Coronary artery (tissue), 2 donors: ENCODE measurements at places on chromosomes 12 and 14.

- no peak for DNase-seq
These were observed 9.2 kb downstream of the PLBD1 start for GRCh38 chr12:14558473-14558959.

- DNase-seq, result no peak
These were observed 57.9 kb downstream of the OTX2 start for GRCh38 chr14:56752428-56752827.

DNA sequence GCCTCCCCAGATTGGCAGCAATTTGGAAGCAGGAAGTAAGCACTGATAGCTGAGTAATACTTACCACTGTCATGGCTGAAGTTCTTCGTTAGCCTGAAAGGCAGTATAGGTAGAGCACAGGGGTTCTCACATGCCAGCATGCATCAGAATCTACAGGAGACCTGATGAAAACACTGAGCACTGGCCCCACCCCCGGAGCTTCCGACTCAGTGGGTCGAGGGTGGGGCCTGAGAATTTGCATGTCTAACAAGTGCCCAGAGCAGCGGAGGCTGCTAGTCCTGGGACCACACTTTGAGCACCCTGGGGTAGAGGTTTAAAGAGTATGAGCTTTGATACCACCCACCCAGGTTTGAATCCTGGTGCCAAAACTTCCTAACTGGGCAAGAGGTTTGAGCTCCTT is 89.6 kb downstream of the FBXW8 start:
- DNase-seq, result no peak

DNA sequence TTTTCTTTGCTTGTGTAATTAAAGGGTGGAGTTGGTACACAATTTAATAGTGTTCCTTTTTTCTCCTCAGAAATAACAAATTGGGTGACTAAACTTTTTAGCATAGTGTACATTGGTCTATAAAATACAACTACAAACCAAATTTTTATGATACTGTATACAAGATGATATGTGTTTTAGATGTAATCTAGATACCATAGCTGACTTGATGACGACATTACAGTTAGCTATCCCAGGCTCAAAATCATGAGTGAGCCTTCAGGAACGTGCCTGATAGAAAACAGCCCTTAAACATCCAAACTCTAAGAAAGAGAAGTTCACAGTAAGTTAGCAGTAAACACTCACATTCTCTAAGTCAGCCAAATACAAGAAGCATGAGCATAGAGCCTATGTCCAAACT is 99.0 kb upstream of the SSTR1 start:
- no peak for DNase-seq

- DNase-seq, result no peak
These were observed 45.6 kb downstream of the CNOT2 start for GRCh38 chr12:70288817-70289216.

- DNase-seq, result no peak
These were observed 83.9 kb downstream of the EP400 start for GRCh38 chr12:132033627-132034026.

DNA sequence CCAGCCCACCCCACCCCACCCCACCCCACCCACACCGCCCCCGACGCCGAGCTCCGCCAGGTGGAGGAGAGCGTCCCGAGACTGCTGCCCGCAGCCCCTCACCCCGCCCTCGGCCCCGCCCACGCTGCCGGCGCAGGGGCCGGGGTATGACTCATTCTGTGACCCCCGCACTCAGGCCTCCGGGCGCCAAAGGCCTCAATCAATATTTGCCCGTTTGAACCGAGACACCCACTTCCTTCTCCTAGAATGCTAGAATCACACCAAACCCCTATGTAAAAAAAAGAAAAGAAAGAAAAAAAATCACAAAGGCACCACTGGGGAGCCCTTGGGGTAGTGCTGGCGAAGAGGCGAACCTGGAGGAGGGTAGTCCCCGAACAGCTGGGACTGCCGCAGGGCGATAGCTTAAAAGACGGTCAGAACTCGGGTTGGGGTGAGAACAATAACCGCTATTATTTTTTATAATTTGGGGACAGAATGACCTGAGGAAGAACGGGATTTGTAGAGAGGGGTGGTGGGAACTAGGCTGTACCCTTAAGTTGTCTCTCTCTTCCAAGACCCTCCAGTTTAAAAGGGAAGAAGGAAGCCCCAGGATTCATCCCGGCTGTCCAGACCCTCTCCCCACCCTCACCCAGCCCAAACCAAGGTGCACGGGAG is 894 bp downstream of the KRT8 start:
- no peak for DNase-seq

- no peak for DNase-seq
These were observed 148.9 kb downstream of the PPM1H start for GRCh38 chr12:62785941-62786559.

DNA sequence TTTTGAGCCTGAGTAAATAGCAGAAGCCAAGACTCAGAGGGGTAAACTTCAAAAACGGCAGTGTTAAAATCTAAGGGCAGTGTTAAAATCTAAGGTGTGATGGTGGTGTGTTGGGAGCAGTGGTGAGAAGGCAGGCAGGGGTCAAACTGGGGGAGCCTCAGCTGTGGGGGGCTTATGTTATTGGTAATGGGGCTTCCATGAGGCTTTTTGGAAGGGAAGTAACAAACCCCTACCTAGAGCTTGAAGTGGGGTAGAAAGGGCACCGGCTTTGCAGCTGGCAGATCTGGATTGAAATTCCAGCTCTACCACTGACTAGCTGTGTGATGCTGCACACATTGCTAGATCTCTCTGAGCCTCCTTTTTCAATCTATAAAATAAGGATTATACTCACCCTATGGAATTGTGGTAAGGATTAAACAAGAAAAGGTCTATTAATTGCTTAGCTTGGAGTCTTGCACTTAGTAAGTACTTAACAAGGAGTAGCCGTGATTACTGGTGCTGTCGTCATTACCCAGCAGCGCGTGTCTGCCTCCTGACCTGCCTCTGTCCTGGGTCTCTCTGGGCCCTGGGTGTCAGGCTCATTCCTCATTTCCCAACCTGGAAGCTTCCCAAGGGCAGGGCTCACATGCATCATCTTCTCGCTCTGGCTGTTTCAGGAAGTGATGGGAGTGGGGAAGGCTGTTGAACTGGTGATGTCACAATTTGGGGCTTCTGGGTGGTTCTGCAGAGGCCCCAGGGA is 18.5 kb upstream of the KRT80 start:
- no peak for DNase-seq

DNA sequence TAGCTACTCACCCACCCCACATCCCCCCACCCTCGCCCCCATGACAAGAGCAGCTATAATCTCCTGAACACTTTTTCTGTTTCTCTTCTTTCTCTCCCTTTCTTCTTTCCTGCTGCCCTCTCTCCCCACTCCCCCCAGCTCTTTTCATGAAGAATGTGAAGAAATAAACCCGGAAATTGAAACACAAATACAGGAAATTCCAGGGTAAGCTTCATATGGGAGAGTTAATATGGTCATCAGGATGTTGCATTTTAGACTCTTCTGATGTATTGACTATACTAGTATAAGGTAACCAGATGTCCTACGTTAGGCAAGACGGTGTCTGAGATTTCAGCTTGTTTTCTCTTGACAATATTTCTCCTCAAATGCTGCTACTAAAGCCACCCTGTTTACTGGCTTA is 41.6 kb upstream of the LRIG3 start:
- no peak for DNase-seq

DNA sequence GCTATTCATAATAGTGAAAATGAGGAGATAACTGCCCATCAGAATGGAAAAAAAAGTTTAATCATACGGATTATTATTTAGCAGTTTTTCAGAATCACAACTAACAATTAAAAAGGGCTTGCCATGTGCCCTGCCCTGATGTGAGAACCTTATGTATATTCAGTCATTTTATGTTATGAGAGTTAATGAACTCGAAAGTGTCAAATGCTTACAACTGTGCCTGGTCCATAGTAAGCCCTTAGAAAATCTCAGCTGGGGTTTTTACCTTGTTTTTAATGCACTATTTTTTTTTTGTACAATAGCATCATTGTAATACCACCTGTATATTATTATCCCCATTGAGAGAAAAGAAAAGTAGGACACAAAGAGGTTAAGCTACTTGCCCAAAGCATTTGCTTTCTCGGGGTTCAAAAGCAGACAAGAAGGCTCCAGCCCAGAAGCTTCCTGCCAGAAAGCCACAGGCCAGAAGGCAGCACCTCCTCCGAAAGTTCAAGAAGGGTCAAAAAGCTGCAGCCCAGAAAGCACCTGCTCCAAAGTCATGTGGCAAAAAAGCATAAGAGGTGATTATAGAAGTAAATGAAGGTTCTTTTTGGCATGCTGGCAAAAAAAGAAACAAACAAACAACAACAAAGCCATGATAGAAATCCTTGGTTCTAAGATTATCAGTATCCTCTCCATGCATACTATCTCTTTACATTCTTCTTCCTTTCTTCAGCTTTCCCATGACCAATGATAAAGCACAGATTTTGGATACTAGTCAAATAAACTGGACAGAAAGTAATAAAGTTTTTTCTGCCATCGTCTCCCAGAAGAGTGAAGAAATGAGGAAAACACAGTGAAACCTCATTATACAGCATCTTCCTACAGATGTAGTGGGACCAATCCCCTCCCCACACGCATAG is 59.1 kb upstream of the NAP1L1 start:
- DNase-seq, result no peak
